ENCODE measurements at places on chromosomes 5 and 9.

GRCh38 chr5:56481428-56482357 is 248.6 kb upstream of the ANKRD55 start:
- peak; percentile 30 for DNase-seq

GRCh38 chr5:155616779-155617392 is 603.3 kb downstream of the KIF4B start:
- peak; percentile 74 for DNase-seq

GRCh38 chr9:133959171-133959570 is 33.0 kb downstream of the VAV2 start:
- no peak for DNase-seq

- DNase-seq, result no peak
Observed at GRCh38 chr9:98892690-98893089, 51.0 kb upstream of the COL15A1 start.

DNA sequence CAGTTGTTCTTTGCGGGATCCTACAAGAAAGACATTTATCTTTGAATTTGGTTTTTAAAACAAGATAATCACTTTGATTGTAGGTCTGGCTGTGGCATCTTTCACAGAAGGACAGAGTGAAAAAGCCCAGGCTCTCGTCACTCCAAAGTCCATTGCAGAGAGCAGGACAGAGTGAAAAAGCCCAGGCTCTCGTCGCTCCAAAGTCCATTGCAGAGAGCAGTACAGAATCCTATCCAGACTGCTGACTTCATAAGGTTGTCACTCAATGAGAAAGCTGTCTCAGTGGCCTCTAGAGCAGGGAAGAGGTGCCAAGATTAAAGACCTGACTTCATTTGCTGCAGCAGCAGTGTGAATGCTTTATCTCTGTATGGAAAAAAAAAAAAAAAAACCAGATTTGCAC is 16.3 kb upstream of the GPX8 start:
- DNase-seq, result no peak

GRCh38 chr5:18393565-18394442 is 759.5 kb downstream of the TAF11L14 start:
- peak; percentile 81 for DNase-seq

DNA sequence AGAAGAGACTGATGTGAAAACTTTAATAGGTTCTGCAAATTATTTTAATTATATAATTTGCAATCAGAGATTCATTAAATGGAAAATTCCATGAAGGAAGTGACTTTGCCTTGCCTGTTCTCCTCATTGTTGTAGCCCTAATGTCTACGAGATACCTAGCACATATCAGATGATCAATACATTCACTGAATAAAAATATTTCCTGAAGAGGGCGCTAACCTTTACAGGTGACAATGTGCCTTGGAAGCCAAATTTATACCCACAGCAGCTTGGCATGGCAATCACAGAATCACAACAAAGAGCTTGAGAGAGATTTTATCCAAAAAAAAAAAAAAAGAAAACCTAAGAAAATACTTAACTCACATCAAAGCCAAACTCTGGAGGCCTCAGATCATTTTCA is 17.4 kb downstream of the HAUS6 start:
- no peak for DNase-seq

GRCh38 chr5:149684371-149684770 is 45.7 kb upstream of the PPARGC1B start:
- DNase-seq, result no peak

DNA sequence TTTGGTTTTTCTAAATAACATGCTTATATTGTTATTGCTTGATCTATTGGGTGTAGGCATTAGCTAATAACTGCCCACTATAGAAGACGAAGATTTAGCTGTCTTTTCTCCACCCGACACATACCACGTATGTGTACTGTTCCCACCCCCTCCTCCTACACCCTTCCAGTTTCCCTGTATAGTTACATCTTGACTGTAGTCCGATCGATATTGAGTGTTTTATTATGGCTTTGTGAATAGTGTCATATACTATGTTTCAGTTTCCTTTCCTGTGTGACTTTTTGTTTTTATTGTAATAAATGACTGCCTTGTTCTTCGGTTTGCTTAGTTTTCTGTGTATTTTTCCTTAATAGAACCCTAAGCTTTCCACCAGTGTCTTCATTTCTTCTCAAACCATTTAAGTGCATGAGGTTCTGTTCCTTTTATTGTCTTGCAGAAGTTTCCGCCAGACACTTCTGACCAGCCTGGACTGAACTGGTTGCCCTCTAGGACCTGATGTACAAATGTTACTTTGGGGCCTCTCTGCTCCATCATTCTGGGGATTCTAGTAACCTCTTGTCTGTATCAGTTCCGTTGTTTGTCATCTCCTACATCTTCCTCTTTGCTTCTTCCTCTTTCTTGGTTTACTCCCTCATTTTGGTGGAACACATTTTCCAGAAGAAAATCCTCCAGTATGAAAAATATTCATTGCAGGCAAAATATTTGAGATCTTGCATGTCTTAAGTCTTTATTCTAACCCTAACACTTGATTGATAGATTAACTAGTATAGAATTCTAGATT is 61.8 kb downstream of the PRKACG start:
- no peak for DNase-seq

DNA sequence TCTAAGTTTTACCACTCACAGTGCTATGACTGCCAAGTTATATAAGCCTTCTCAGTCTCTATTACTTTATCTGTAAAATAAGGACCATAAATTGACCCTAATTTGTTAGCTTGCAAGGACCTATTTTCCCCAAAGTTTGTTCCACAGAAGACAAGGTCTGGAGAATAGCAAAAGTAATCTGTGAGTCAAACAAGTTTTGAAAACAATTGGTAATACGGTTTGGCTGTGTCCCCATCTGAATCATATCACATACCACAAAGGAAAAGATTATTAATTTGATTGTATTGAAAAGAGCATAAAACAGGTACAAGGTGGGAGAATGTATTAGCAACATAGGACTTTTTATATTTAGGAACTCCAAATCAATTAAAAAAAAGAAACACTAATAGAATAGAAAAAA is 124.0 kb upstream of the TARS1 start:
- no peak for DNase-seq

DNA sequence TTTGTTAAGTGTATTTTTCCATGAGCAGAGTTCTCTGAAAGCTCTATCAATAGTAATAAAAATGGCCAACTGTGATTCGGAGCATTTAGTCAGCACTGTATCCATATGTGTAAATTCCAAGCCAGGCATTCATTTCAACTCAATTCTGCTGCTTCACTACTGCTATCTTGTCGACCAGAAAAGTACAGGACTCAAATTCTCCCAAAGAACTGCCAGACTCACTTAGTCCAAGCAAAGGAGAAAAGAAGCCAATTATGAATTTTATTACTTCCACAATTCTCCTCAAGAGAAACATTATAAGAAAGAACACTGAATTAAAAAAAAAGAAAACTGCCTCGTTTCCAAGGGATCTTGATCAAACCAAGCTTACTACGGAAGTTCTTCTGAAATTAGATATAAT is 906.3 kb upstream of the DMAC1 start:
- DNase-seq, result no peak

GRCh38 chr5:30324083-30324482 is 869.4 kb upstream of the CDH6 start:
- peak; percentile 4 for DNase-seq

GRCh38 chr5:157230610-157231009 is 35.3 kb upstream of the CYFIP2 start:
- no peak for DNase-seq

GRCh38 chr9:95333426-95333825 is 15.9 kb upstream of the FANCC start:
- DNase-seq, result no peak

DNA sequence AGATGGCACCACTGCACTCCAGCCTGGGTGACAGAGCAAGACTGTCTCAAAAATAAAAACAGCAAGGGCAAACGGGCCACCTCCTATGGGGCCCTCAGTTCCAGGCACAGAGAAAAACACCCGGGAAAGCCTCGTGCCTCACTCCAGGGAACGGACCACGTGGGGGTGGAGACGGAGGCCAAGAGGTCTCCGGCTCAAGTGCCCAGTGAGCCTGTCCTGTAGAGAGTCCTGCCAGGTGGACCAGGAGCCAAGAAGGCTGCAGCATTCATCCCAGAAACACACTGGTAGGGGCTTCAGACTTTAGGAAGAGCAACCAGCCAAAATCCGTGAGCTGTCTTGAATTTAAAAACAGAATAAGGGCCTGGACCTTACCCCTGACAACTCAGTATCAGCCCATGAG is 63.8 kb downstream of the C5orf15 start:
- DNase-seq, result no peak

DNA sequence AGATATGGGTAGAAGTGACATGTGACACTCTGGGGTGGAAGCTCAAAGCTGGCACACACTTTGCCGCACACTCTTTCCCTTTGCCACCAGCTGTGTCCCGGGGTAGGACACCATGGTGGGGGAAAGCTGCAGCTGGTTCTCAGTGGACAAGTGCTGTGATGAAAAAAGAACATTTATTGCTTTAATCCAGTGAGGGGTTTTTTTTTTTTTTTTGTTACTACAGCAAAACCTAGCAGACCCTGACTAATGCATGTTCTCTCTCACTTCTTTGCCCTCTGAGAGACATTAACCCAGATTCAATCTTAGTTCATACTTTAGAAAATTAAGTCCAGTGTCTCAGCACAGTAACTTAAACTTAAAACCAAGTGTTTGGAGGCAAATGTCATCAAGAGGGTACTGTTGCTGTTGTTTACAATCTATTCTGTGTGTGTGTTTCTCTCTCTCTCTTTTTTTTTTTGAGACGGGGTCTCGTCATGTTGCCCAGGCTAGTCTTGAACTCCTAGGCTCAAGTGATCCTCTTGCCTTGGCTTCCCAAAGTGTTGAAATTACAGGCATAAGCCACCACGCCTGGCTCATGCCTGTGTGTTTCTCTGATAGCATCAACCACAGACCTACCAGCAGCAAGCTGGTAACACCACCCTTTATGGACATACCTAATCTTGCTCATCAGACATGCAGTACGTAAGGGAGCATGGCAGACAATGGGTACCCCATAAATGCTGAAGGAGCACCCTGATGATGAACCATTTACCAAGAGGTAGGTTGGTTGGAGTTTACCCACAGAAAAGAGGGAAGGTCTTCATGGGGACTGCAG is 84.7 kb upstream of the TBC1D2 start:
- DNase-seq, result no peak

DNA sequence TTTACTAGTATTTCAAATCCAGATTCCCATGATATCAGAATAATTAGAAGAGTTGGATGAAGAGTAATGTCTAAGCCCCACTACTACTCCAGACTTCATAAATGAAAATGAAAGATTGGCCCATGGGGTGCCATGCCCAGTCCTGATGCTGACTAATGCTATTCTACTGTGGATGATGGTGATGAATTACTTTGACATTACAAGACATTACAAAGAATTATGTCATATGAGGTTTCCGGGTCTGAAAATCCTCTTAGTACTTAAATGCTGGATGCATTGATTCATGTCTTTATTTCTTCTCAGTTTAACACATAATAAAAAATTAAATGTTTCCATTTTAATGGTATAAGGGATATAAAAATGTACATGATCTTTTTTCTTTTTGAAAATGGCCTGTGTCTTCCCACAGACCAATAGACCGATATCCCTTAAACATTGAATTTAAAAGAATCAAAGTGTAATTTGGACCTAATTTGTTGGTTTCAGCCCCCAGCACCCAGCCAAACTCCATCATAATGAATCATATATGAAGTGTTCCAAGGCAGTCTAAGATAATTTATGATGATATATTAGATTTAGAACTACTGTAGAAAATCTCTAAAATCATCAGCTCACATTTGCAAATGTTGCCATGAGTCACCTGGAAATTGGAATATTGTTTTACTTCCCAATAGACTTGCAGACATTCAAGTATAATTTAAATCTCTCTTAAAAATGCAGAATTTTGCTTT is 223.6 kb upstream of the SGCD start:
- DNase-seq, result no peak

- no peak for DNase-seq
Observed at GRCh38 chr9:89428901-89429890, 68.7 kb downstream of the SEMA4D start.

GRCh38 chr5:28156981-28157380 is 1118.6 kb upstream of the CDH9 start:
- no peak for DNase-seq

DNA sequence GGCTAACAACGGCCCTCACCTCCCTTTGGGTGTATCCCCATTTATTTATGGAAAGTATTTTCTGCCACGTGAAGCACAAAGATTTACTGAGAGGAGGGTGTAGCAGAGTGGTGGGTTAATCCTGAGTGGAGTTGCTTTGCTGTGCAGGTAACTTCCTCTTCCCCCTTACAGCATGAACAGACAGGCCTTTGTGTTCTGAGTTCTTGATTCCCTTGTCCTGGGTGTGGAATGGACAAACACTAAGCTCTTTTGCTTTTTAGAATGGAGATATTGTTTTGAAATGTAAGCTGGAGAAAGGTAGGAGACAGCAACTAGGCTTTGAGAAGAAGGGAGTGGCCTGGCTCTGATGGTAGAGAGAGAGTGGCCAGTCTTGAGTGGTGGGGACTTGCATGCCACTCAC is 17.1 kb upstream of the GLRX start:
- no peak for DNase-seq

GRCh38 chr5:1793966-1794900 is 5.4 kb downstream of the MRPL36 start:
- no peak for DNase-seq

- no peak for DNase-seq
Observed at GRCh38 chr5:143311428-143311827, 92.1 kb downstream of the NR3C1 start.

DNA sequence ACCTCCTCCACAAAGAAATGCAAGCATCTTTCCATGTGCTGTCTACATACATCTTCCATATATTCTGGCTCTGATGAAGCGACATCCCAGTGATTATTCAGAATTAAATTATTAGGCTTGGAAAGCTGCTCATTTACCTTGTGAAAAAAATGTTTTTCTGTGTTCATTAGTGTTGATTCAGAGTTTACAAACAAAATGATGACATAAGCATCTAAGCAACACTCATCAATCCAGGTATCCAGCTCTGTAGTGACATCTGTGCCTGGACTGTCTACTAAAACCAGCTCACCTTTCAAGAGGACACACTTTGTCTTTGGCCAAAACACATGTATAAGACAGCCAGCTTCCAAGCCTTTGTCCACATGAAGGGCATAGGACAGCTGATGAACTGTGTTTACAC is 51.1 kb upstream of the SPATA31C2 start:
- no peak for DNase-seq

DNA sequence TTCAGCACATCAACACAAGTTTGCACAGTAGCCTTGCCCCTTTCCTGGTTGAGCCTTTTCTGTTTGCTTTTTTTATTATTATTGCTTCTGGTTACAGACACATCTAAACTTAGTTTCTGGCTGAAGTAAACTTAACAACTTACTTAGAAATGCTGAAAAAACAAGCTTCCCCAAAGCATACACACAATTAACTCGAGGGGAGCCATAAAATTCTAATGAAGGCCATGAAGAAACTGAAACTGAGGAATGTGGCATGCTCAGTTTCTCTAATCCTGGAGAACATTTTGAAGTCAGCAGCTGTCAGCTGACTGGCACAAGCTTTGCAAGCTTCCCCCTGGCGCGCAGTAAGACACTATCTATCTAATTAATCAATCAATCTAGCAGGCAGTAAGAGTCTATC is 3.7 kb downstream of the MYO10 start:
- DNase-seq, result no peak

Data from nephron progenitor cell (in vitro differentiated cells).